Activated T-cell treated with anti-CD3 and anti-CD28 coated beads, Interleukin-2, amount 50 U/mL, for 72 hours (primary cell): ENCODE measurements at places on chromosomes 7 and 10. TPM values are rescaled to one million over a fixed set of nuclear protein-coding genes. Genes with fewer than 3 reads are reported as not detected.

CYP3A7 gene
- not detected for total RNA-seq

CUL2 gene
- 37.9 TPM for total RNA-seq

IDI2 gene
- total RNA-seq = not detected

PANK1 gene
- total RNA-seq = 5.3 TPM

CHAT gene
- total RNA-seq = not detected

NPTX2 gene
- total RNA-seq = 0.09 TPM

GRCh38 chr10:80553436-80553835, 15.7 kb downstream of the SH2D4B start:
- no peaks in the 10 kb centered on the region for H3K4me1 ChIP-seq
- no peaks in the 10 kb centered on the region for H3K36me3 ChIP-seq
- DNase-seq = no peak

DNA sequence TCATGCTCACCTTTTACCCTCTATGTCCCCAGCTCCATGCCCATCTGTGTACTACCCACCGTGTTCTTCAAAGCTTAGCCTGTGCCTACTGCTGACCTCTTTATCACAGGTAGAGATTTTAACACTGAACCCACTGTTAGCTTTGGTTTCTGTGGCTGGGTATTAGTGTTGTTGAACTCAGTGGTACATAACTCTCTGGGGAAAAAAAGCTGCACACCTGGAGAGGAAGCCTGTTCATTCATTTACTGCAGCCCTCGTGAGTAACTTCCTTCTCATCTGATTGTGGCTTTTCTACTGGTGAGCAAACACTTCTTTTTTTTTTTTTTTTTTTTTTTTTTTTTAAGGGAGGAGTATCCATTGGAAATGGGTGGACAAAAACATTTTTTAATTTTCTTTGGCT, 326.3 kb downstream of the CCSER2 start:
- no peak overlapping the region for H3K4me3 ChIP-seq
- DNase-seq = no peak
- no peaks in the 10 kb centered on the region for H3K4me1 ChIP-seq
- peaks cover 11% of the 10 kb centered on the region for H3K27me3 ChIP-seq

- no peak for DNase-seq
- H3K4me1 ChIP-seq = peaks cover 96% of the 10 kb centered on the region
- peaks cover 2% of the 10 kb centered on the region for H3K36me3 ChIP-seq
Observed at GRCh38 chr10:110861930-110862649, 9.6 kb upstream of the PDCD4 start.

DNA sequence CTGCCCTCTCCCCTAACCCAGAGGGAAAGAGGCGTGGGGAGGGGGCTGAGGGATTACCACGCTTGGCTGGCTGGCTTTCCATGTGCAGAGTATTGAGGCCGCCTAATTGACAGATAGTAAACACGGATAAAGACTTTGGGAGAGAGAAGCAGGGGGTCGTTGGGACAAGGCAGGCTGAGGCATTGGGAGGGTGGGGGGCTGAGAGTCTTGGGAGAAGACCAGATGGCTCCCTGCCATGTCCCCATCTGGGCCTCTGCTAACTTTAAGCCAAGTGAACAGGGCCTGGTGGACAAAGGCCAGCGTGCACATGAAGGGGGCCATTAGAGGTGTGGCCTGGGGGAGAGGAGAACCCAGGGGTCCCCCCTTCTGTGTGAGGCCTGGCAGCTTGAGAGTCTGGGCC, 55.4 kb upstream of the MXI1 start:
- H3K4me3 ChIP-seq = no peak overlapping the region
- H3K27me3 ChIP-seq = peaks cover 80% of the 10 kb centered on the region
- H3K36me3 ChIP-seq = no peaks in the 10 kb centered on the region
- no peak overlapping the region for H3K27ac ChIP-seq

DNA sequence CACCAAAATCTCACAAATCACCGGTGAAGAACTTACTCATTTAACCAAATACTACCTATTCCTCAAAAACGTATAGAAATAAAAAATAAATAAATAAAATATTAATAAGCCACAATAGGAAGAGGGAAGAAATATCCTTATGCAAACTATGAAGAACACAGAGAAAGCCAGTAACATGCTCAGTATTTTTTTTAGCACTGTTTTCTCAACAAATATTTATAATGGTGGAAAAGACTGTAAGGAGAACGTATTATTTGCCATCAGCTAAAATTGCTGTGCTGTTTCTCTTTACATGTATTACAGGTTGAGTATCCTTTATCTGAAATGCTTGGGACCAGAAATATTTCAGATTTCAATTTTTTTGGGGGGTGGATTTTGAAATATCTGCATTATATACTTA, 21.0 kb downstream of the KIAA1217 start:
- H3K4me3 ChIP-seq = no peak overlapping the region
- DNase-seq = no peak
- H3K27ac ChIP-seq = no peak overlapping the region
- H3K27me3 ChIP-seq = no peaks in the 10 kb centered on the region
- no peaks in the 10 kb centered on the region for H3K4me1 ChIP-seq

DNA sequence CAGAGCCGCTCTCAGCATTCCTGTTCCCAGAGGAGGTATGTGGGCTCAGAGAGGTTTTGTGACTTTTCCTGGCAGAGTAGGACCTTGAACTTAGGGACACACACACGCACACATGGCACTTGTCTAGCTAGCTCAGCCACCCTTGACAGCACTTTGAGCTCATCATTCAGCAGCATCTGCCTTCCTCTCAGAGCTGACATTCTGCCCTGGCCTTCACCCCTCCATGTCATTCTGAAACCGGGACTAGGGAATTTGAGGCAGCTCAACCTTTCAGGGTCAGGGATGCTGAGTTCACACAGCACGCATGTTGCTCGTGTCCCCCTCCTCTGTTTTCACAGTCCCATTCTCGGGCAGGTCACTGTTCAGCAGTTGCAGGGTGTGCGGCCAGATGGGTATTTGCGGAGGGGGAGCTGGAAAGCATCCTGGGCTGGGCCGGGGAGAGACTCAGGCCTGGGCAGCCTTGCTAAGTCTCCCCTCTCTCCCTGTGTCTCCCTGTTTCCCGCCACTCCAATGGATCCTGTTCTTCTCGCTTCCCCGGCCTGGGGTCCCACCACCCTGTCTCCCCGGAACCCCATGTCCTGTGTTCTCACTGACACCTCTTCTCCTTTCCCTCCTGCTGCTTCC, 78.0 kb downstream of the COL13A1 start:
- H3K36me3 ChIP-seq = no peaks in the 10 kb centered on the region
- H3K4me1 ChIP-seq = no peaks in the 10 kb centered on the region
- no peak overlapping the region for H3K27ac ChIP-seq
- DNase-seq = no peak
- H3K27me3 ChIP-seq = peaks cover 7% of the 10 kb centered on the region
- H3K4me3 ChIP-seq = no peak overlapping the region

- no peak for DNase-seq
- peaks cover 13% of the 10 kb centered on the region for H3K27me3 ChIP-seq
- no peaks in the 10 kb centered on the region for H3K4me1 ChIP-seq
- H3K27ac ChIP-seq = no peak overlapping the region
- H3K4me3 ChIP-seq = no peak overlapping the region
Observed at GRCh38 chr10:77601488-77601887, 36.1 kb downstream of the KCNMA1 start.
